ENCODE measurements at places on chromosomes 5 and 9.

DNA sequence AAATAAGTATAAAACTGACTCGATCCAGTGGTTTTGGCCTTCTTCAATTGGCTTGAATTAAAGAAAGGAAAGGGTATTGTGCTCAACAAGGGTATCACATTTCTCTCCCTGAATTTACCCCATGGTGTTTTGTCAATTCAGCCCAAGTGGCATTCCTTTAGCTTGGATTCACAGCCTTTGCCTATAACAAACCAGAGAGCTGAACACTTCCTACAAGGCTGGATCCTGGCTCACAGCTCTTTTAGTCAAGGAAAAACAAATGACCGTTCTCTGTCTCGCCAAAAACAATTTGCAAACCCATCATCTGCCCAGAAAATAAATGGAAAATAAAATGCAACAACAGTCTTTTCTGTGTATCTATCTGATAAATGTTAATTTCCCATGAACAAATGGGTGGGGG is 5.7 kb downstream of the ZNF366 start:
- DNase-seq, result no peak

- no peak for DNase-seq
Measured at GRCh38 chr5:173477345-173478040, 139.0 kb downstream of the BOD1 start.

DNA sequence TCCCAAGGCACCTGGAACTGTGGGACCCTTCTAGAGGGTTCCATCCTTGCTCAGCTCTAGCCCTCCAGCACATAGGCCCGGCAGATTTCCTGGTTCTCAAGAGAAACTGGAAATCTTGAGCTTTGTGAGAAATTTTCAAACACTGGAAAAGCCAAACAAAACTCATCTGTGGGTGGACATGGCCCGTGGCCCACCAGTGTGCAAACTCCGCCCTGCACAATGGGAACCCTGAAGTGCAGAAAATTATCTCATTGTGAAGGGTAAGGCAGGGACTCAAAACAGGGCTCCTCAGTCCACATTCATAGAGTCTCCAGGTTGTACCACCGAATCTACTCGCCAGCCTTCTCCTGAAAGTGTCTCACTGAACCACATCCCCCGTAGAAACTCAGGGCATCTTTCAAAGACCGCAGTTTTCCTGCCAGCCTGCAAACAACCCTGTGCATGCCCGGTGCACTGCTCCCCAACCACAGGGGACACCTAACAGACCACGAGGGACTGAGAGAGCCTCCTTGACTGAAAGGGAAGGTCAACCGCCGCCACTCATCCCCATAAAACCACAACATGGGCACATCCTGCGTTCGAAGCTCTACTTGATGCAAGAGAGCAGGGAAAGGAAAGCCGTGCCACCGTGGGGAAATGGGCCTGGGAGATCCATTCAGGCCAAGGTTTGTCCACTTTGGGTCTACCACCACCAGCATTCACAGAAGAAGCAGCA is 18.1 kb downstream of the ADAMTS2 start:
- DNase-seq, result no peak

DNA sequence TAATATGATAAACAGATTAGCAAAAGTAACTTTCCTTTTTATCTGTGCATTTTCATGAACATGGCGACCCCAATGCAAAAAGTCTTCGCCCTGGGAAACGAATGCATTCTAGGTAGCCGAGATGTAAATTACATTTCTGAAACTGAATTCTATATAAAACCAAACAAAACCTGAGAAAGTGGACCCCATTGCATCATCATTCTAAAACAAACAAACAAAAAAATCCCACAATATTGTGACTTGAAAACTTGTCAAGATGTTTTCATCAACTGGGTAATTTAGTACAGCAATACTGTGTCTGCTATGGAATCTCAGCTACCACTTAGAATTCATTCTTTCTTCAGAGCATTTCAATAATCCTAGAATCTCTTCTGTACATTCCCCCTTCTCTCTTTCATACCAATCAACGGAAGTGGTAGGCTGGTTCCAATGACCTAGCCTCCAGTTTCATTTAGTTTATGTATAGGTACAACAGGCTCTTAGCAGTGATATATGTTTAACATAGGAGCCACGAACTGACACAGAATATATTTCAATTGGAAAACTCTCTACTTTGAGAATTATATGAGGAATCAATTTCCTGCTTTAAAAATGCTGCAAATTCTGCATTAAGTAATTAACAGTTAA is 85.6 kb downstream of the FBXW11 start:
- no peak for DNase-seq

DNA sequence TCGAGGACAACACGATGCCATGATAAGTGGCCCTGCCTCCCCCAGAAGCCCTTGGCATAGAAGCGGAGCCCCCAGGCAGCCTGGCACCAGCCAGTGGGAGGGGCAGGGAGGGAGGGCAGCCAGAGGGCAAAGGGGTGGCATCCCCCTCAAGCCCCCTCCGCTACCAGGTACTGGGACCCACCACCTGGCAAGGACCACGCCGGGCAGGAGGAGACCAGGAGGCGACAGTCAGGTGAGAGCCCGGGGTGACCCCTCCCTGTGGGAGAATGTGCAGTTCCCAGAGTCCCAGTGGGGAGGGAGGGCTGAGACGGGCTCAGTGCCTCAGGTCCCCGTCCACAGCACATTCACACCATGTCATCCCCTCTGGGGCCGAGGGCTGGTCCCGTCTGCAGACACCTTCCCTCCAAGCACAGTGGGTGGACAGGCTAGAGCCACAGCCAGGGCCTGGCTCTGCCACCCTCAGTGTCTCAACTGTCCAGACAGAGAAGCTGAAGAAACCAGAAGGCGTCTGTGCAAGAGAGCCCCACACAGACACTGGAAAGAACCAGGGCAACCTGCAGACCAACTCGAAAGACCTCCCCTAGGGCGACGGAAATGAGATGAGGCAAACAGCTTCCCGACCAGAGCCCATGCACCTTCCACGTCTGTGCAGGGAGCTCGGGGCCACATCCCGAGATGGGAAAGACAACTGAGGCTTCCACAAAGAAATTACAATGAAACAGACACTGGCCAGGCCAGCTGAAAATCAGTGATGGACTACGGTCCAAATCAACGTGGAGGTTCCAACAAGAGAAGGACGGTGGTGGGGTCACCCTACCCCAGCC is 11.1 kb downstream of the BRD3 start:
- no peak for DNase-seq

DNA sequence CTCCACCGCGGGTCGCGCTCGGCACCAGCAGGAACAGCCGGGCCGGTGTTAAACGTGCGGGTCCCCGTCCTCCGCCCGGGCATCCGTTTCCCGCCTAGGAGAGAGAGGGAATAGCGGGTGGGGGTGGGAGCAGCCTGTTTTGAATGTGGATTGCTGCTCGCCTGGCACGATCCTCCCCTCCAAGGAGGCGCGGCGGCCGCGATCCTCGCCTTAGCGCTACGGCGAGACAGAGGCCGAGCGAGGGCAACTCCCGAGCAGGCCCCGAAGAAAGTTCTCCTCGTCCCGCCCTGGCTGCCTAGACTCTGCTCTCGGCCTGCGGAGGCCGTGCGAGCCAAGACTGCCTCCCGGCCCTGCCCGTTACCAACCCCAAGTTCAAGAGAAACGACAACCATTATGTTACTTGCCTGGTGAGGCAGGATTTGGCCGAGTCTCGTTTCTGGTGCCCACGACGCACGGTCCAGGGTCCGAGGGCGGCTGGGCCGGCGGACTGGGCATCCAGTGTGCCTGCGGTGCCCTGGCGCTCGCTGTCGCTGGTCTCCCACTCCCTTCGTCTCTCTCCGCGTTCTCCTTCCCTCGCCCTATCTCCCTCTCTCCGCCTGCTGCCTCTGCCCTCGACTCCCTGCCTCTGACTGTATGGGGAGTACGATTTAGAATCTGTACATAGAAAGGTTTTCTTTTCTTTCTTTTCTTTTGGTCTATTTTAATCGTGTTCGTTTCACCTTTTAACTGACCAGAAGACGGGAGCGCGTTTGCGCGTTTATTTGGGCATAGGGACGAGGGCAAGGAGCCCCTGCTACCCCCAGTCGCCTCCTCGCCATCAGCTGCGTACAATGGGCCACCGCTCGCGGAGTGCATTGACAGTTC is 724 bp downstream of the NR2F1-AS1 start:
- no peak for DNase-seq

DNA sequence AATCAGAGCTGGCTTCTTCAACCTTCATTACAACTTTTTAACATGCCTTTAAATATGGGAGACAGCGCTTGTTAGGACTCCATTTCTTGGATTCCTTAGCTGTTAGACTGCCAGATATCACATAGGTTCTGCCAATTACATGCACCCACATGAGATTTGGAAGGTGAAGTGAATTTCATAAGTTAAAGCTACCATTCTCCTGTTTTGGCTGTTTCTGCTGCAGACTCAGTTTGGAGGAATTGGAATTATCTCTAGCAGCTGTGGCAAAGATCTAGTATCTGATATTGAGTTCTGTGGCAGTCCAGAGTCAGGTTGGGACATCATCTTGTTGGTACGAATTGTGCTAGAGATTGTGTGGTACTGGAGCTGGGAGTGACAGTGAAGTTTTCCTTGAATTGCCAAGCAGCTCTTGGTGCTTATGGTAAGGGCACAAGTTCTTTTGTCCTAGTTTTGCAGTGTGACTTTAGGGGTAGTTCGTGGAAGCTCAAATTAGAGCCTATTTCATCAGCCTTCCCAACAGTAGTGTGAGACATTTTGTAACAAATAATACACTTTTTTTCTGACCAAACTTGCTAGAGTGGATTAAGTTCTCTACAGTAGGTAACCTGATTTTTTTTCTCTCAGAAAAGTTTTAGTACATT is 9.1 kb upstream of the PJA2 start:
- DNase-seq, result no peak

- DNase-seq, result no peak
Measured at GRCh38 chr5:176774216-176775171, 35.9 kb upstream of the UNC5A start.

- no peak for DNase-seq
Measured at GRCh38 chr5:123921193-123921592, 409.2 kb downstream of the CSNK1G3 start.

- no peak for DNase-seq
Measured at GRCh38 chr9:101738566-101739183, at the start of gene GRIN3A. GRIN3A (minus strand) TSS chr9:101738647; CDS start chr9:101737979, 668 bp downstream.

- no peak for DNase-seq
Measured at GRCh38 chr9:127154390-127155191, 32.2 kb upstream of the ANGPTL2 start.

GRCh38 chr5:170238456-170239196 is 5.8 kb downstream of the C5orf58 start:
- no peak for DNase-seq

GRCh38 chr9:37496020-37496419 is 10.3 kb downstream of the POLR1E start:
- DNase-seq, result no peak

DNA sequence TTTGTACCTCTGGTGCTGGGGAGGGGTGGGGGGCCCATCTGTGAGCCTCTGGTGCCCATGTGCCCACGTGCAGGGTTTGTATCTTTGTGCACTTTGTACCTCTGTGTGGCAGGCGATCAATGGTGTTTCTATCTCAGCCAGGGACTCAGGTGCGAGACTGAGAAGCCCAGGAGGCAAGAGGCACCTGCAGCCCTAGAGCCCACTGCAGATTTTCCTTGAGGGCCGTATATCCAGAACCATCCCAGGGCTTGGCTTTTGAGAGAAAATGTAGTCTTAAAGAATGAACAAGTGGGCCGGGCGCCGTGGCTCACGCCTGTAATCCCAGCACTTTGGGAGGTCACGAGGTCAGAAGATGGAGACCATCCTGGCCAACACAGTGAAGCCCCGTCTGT is 52.2 kb upstream of the KCNMB1 start:
- DNase-seq, result no peak

DNA sequence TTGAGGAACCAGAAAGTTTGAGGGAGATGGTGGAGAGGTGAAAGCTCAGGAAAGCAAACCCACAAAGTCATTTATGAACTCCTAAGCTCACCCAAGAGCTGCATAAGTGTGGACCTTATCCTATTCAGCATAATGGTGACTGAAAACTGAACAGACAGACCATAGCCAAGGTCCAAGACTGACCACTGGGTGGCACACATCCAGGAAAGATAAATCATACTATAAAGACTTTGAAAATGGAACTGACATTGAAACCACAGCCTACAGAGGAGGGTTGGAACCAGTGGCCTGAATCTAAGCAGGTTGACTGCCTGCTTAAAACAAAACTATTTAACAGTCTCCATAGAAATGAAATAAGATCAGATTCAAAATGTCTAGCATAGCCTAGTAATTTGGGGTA is 121.0 kb upstream of the RGS7BP start:
- peak; percentile 0 for DNase-seq

- DNase-seq, result no peak
Measured at GRCh38 chr5:120655828-120656435, 191.8 kb downstream of the PRR16 start.

DNA sequence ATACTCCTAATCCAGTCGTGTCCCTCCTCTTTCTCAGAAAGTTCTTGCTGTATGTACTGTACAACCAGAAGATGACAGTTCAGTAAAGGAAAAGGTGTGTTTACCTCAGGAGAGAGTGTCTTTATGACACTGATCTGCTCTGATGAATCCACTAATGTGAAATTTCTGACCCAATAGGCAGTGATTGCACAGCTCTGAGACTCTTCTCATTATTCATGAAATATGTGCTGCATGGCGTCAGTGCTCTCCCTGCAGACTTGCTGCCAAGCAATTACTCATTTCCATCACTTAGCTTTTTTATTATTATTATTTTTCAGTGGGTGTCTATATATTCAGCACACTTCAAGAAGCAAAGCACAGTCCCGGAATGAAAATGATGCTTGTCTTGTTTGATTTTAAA is 389.0 kb downstream of the RASEF start:
- no peak for DNase-seq

- no peak for DNase-seq
Measured at GRCh38 chr5:11467588-11467987, 436.7 kb downstream of the CTNND2 start.

GRCh38 chr5:153523211-153523610 is 32.7 kb downstream of the GRIA1 start:
- DNase-seq, result no peak

- DNase-seq, result no peak
Measured at GRCh38 chr9:121187636-121188305, 13.9 kb downstream of the RAB14 start.

- no peak for DNase-seq
Measured at GRCh38 chr9:112348257-112349007, 15.0 kb upstream of the PTBP3 start.

DNA sequence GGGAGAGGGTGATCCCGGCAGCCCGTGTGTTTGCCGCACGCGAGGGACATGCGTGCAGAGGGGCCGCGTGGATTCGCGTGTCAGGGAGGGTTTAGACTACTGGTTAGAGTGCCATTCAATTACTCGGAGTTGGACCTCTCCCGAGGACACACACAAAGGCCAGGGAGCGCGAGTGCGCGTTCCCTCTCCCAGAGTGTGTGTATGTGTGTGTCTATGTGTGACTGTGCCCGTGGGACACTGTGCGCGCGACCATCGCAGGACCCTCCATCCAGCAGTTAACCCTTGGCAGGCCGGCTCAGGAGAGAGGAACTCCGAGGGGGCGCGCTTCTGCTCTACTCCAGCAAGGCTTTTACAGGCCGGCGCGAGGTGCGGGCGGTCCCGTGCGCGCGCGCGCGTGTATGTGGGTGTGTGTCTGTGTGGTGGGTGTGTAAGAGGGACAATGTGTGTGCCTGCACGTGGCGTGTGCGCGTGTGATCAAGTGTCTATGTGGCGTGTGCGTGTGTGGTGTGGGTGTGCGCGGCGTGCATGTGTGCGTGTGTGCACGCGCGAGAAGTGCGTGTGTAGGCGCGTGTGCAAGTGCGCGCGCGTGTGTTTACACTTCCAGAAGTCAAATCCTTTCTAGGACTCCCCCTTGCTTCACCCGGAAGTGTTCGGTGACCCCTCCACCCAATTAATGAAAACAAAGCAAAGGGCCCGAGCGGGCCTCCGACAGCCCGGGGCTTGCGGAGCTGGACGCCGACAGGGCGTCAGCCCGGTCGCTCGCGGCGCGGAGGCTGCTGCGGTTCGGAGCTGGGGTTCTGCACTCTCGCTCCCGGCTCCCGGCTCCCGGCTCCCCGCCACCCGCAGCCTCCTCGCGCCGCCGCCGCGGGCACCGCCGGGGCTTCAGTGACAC is 75.3 kb upstream of the TBCA start:
- DNase-seq, result peak; percentile 23
